ENCODE measurements at places on chromosomes 1 and 21.

DNA sequence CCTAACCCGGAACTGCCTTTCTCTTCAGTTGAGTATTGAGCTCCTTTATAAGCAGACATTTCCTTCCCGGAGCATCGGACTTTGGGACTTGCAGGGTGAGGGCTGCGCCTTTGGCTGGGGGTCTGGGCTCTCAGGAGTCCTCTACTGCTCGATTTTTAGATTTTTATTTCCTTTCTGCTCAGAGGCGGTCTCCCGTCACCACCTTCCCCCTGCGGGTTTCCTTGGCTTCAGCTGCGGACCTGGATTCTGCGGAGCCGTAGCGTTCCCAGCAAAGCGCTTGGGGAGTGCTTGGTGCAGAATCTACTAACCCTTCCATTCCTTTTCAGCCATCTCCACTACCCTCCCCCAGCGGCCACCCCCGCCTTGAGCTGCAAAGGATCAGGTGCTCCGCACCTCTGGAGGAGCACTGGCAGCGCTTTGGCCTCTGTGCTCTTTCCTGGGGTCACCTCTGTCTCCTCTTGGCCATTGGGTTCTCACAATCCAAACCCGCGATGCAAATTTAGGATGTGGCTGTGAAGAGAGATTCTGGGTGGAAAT, 3.7 kb downstream of the OLIG2 start:
- DNase-seq, result no peak

GRCh38 chr1:78721136-78721535, 71.5 kb downstream of the IFI44 start:
- no peak for DNase-seq

- no peak for DNase-seq
Measured at GRCh38 chr1:23461050-23461449, 22.9 kb downstream of the ASAP3 start.

- DNase-seq, result no peak
Measured at GRCh38 chr1:118898712-118899111, 89.4 kb downstream of the TBX15 start.

GRCh38 chr1:241376701-241377100, 19.7 kb upstream of the RGS7 start:
- no peak for DNase-seq

DNA sequence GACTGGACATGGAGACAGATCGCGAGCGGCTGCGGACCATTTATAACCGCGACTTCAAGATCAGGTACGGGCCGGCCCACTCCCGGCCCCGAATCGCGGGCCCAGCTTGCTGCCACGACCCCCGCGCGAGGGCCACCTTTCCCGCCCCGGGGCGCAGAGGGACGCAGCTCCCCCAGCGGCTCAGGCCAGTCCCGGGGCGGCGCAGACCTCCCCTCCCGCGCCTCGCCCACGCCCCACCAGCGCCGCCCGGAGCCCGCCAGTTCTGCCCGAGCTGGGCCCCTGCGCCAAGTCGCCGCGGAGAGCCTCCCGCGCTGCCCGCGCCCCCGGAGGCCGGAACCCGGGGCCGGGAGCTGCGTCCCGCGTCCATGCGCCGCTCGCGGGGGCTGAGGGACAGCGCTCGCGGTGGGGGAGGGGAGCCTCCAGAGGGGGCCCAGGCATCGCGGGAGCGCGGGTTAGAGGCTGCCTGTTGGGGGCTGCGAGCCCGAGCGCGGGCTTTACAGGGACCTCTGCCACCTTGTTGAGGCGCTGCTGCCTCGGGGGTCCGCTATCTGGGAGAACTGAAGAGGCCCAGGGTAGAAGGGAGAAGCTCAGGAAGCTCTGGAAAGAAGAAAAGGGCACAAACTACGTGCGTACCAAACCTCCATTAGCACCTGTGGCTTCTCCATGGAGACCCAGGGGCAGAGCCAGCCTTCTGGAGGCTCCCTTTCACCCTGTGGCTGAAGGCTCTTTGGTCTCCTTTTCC, 698 bp downstream of the MOV10 start:
- DNase-seq, result no peak

GRCh38 chr21:27422435-27422834, 455.5 kb upstream of the ADAMTS5 start:
- DNase-seq, result no peak

Measured in brain microvascular endothelial cell (primary cell).